Brain pericyte (primary cell): ENCODE measurements at places on chromosomes 5 and 9.
A peak's percentile ranks its signal among the peaks of the same experiment; 100 is the strongest.

- DNase-seq = no peak
These were observed 168.9 kb downstream of the ERCC6L2 start for GRCh38 chr9:96044401-96044800.

- DNase-seq = no peak
These were observed 831.8 kb downstream of the TAF11L14 start for GRCh38 chr5:18465833-18466681.

GRCh38 chr9:3066591-3066990 is 222.7 kb upstream of the PUM3 start:
- no peak for DNase-seq

DNA sequence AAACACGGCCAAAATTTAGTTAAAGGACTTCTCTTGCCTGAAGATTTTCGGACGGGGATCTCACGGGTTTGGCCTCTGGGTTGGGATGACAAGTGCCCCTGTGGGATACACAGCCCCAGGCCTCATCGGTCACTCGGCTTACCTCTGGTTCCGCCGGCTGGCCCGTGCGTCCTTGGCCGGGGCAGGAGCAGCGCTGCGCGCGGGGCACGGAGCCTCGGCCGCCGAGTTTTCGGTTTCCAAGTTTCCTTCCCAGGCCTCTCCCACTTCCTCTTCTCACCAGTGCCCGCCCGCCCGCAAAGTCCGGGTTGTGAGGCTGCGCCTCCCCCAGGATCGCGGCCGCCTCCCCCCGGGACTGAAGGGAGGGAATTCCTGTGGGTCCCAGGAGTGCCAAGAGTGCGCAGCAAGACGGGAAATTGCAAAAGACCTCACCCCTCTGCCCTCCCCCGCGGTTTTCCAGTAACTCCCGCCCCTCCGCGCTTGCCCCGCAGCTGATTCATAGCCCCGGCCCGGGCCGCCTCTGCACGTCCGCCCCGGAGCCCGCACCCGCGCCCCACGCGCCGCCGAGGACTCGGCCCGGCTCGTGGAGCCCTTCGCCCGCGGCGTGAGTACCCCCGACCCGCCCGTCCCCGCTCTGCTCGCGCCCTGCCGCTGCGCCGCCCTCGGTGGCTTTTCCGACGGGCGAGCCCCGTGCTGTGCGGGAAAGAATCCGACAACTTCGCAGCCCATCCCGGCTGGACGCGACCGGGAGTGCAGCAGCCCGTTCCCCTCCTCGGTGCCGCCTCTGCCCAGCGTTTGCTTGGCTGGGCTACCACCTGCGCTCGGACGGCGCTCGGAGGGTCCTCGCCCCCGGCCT is at the start of gene OSMR:
Gene OSMR (plus strand): TSS at position 487 of the 853 bp plus-strand sequence. CDS start 23,033 bp downstream, outside the sequence.
- peak; percentile 88 for DNase-seq

GRCh38 chr9:15724612-15725011 is 171.8 kb downstream of the CCDC171 start:
- no peak for DNase-seq

DNA sequence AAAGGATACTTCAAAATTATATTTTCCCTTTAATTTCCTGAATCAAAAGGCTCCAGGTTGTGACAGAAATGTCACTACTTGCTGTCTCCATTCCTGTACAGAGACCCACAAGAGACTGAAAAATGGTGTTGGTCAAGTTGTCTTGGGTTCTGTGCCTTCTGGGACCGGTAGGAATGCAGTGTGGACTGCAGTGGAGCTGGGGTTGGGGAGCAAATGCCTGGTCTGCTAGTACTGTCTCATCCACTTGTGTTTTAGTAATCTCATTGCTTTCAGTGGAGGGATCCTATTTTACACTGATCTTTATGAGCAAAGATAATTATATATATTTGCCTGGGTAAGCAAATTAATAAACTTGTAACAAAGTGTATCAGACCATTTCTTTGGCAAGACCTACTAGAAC is 24.2 kb upstream of the CATSPER3 start:
- no peak for DNase-seq

- DNase-seq = no peak
These were observed 619.1 kb downstream of the CCDC171 start for GRCh38 chr9:16171911-16172310.

DNA sequence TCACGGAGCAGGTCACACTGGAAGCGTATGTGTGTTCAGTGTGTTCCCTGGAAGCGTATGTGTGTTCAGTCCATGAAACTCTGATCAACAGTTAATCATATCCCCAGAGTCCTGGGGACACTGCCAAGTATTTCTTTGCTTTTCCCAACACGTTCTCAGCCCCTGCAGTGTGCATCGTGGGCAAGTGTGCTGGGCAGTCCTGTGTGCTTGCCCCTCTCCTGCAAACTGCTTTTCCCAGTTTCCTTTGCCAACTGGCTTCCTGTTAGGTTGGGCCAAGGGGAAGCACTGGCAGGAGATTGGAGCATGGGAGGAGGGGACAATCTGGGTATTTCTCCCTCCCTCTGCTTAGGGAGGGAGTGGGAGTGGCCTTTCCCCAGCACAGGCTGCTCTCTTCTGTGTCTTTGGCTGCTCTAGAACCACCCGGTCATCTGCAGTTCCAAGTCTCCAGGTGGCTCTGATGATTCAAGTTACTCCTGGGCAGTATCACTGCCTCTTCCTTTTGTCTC is 36.8 kb upstream of the NEK6 start:
- no peak for DNase-seq

DNA sequence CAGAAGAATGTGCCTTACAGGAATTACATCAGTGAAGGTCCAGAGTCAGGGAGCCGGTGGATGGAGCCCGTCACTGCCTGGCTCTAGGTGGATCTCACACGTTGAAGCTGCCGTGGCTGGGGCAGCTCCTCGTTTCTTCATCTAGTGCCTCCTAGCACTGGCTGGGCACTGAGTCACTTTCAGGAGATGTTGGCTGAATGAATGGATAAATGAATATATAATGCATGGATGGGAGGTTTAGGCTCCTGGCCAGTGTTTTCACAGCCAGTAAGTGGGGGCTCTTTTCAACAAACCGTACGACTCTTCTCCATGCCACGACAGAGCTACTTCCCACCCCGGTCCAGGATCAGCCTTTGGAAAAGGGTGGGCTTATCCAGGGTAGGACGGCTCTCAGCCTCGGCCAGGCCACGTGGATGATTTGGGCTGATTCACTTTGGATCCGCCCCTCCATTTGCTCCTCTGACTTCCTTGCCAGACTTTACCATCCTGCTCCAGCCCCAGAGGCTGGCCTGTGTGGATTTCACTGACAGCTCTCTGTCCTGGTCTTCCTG is 1.3 kb upstream of the SH3PXD2B start:
- no peak for DNase-seq

GRCh38 chr9:129276486-129277230 is 98.6 kb upstream of the IER5L start:
- no peak for DNase-seq

GRCh38 chr9:93871286-93871685 is 83.9 kb downstream of the BARX1 start:
- DNase-seq = no peak

DNA sequence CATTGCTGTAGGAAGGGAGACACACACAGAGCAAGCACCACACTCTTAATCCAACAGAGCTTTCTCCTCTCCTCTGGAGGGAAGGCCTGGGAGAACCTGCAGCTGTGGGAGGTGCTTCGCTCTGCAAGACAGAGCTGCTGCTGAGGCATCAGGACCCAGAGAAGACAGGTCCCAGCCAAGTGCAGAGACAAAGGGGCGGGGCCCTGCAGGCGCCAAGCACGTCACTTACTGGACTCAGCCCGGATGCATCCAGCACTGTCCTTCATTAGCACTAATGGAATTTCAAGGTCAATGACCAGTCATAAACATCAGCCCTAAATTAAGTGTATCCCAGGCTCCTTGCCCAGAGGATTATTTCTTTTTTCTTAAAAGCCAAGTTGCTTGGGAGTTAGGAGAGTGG is 337.1 kb upstream of the PANK3 start:
- no peak for DNase-seq
